ENCODE measurements at places on chromosomes 4 and X.

DNA sequence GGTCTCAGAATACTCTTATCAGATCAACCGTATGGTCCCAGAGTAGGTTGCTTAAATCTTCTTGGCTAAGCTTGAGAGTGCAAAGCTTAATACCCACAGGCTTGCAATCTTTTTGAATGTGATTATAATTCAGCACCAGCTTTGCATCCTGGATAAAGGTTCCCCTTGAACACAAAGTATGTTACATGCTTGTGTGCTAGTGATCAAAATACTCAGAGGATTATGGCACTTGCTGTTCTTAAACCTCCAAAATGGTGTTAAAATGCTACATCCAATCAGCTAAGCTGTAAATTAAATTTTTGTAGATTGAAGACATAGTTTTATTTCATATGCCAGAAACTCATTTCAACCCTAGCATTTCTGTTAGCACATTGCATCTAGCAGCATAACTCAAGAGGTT lies 812.2 kb upstream of the TENM3 start:
- DNase-seq = no peak

DNA sequence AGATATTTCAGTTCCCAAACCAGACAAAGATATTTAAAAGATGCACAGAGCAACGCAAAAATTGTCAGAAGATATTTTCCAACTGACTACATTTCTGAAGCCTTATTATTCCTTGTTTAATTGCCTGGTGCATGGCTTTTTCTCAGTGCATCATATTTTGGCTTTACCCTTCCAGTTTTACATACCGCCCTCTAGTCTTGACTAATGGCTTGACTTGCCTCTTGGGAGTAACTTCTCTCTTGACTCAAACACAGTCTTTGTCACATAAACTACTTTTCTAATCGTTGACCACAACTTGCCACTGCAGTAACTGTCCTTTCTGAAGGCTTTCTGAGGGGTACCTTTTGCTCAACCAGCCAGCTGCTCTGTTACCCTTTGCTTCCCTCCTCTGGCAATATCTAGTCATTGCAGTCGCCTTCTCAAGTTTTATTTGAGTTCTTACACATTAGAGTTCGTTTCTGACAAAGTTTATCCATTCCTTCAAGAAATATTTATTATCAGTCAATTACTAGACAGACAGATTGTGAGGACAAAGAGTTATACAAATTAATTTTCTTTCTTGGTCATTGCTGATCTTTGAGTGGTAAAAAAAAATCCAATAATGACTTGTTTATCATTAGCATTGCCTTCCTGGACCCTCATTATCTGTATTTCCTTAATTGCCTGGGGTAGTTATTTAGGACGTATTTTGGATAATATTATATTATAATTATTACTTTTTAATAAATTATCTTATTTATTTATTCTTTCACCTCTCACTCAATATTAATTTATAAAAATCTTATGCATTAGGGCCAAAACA lies 506.9 kb upstream of the PCDH10 start:
- DNase-seq = no peak

GRCh38 chr4:164977243-164978164 lies at the start of gene TRIM61:
TRIM61 (minus strand) TSS chr4:164977657; CDS start chr4:164970002, 7,655 bp downstream.
- peak; percentile 18 for DNase-seq

GRCh38 chr4:150310159-150310895 lies 232.1 kb downstream of the DCLK2 start:
- DNase-seq = no peak

- no peak for DNase-seq
Observed at GRCh38 chr4:45580334-45580733, 543.5 kb downstream of the GABRG1 start.

DNA sequence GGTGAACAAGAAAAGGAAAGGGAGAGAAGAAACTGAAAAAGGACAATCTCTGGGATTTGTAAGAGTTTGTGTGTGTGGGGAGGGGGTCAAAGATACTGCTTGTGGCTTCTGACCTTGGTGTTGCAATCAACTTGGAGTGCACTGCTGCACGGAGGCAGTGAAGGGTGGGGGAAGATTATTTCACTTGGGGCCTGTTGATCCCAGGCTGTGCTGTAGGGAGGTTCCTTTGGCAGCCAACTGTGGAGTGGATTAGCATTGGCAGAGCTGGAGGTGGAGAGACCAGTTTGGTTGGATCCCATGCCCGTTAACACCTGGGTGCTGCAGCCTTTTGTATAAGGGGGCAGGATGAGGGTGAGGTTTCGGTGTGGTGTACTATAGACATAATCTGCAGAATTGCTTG lies 38.2 kb downstream of the AFF1 start:
- no peak for DNase-seq

DNA sequence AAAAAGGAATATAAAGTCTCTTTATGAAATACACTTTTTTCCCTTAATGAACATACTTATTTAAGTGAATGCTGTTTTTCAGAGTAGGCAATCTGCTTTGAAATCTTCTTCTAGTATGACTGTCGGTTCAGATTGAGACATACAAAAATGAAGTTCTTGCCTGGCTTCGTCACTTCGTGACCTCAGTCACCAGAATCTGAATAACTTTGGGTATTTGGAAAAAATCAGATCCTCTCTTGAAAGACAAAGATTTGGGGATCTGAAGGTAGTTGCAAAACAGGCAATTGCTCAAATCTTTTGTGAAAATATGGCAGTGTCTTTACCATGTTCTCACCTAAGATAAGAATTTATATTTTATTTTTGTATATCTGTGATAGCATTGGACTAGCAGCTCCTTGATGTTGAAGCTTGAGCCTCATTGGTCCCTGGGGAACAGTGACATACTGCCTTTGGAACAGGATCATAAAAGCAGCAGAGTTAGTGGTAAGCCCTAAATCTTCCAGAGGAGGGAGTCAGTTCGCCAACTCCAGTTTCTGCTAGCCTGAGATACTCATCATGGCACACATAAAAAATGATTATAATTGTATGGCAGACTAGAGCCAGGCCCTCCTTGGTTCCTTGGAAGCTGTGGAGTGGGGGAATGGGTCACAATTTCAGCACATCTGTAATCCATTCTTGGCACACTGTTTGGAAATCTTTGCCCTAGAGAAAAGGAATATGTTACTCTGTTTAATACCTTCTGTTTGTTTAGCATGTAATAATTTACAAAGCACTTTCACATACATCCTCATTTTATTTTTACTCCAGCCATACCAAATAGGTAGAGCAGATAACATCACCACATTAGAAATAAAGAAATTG lies 5.0 kb downstream of the ARFIP1 start:
- no peak for DNase-seq

DNA sequence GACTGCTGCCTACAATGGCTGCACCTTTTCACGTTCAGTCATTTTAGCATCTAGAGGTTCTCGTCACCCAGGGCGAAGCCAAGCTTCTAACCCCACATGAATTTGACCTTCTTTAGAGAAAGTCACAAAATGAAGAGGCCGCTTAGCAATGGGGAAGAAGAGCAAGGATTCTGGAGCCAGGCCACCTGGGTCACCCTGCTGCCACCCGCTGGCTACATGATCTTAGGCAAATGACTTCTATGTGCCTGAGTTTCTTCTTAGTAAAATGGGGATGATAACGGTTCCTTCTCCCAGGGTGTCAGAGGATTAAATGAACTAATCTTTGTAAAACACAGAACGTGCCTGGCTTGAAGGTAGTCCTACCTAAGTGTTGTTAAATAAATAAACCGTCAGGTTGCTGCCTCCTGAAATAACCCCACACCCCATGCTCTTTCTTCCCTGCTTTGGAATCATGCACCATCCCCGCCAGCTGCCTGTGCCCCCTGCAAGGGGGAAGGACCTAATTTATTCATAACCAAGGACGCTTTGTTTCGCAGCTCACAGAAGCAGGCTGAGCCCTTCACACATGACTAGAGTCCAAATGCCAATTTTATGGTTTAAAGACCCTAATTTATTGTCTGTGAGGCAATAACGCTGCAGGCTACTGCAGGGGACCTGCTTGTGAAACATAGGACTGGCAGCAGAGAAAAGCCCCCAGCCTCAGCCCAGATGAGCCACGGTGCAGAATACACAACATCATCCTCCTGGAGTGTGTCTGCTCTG lies 28.6 kb upstream of the NSG1 start:
- DNase-seq = no peak

DNA sequence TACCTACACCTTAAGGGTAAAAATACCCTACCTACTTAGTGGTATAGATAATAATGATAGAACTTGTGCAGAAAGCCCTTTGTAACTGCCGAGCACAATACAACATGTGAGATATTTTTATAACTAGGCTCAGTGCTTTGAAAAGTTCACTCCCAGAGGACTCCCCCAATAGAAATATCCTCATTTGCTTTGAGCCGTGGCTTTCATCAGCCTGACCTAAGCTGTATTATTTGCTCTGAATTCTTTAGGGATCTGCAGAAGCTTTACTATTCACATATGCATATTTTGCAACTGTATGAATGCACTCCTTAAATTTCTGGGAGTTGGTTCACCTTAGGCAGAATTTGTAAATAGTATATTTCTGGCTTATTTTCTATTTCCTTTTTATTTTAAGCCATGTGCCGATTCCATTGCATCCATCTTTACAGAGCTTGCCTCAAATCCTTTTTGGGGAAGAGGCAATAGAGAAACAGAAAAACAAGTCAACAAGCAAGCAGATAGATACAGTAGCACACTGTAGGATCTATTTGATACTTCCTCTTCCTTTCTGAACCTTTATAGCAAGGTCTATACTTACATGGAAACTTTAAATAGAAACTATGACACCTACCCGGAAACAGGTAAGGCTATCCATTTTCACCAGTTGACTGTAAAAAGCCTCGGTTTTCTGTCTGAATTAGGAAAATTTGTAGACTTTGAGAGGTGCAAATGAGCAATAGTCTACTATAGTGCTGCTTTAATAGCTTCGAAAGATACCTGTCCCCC lies 242.5 kb upstream of the VCX3A start:
- no peak for DNase-seq

Measured in stimulated activated CD4-positive, alpha-beta T cell treated with anti-CD3 and anti-CD28 coated beads, Interleukin-12 subunit alpha, Interleukin-12 subunit beta, amount 100 ng/mL, for 24 hours (primary cell).